Body of pancreas (tissue), 4 donors: ENCODE measurements at places on chromosomes 4 and X. TPM values are rescaled to one million over a fixed set of nuclear protein-coding genes. Genes with fewer than 3 reads are reported as not detected.

The ATP2B3 gene
- not detected for total RNA-seq

The ANKRD50 gene
- 6.7 TPM for total RNA-seq

The SLC7A11 gene
- 3.4 TPM for total RNA-seq

The TRIM75 gene
- total RNA-seq, result not detected

The AKAP14 gene
- total RNA-seq, result not detected

The STIM2 gene
- total RNA-seq, result 10.9 TPM

DNA sequence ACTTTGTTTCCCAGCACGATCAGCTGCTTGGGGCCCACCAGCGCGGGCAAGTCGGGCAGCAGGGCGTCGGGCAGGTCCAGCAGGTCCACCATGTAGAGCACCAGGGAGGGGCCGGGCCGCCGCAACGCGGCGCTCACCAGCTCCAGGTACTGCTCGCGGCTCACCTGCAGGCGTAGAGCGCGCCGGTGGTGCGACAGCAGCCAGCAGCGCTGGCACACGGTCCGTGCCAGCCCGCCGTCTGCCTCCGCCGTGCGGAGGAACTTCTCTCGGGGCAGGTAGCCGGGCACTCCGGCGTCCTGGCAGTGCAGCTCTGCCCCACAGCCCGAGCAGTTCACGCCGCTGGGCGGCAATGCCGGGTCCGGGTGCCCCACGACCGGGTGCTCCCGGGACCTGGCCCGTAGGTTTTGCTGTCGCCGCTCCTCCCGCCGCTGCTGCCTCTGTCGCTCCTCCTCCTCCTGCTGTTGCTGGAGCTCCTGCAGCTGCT, 527 bp downstream of the NOA1 start:
- H3K4me3 ChIP-seq, result peak overlapping the region; percentile 89
- peaks cover 19% of the 10 kb centered on the region for H3K36me3 ChIP-seq
- peak; percentile 83 for DNase-seq
- no peaks in the 10 kb centered on the region for H3K27me3 ChIP-seq
- peaks cover 50% of the 10 kb centered on the region for H3K4me1 ChIP-seq
- peak overlapping the region; percentile 90 for H3K27ac ChIP-seq

DNA sequence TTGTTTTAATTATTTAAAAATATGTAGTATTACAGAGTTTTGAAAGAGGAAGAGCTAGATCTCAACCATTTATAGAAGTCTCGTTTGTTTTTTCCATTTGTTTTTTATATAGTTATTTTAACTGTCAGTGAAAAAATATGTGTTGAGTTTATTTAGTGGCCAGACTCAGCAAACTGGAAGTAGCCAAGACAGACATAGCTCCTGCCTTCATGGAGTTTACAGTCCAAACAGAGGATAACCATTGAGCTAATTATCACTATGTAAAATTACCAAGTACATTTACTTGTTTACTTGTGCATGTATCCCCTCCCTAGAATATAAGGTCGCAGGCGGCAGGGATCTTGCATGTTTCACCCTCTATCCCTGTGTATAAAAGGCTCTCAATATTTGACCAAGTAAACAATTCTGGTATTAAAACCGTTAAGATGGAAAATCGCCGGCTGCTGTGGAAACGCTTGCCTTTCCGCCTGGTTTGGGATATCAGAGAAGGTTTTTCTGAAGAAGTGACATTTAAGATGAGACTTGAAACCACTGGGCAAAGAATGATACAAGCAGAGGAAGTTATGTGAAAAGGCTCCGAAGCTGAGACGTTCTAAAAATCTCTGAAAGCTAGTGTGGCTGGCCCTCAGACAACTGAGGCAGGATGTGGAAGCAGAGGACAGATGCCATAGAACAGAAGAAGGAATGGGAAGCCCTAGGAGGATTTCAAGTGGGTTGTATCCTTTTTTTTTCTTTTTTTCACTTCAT, 1.3 kb upstream of the CCNI start:
- no peak overlapping the region for H3K27ac ChIP-seq
- DNase-seq, result no peak
- no peaks in the 10 kb centered on the region for H3K36me3 ChIP-seq
- no peak overlapping the region for H3K4me3 ChIP-seq
- H3K27me3 ChIP-seq, result no peaks in the 10 kb centered on the region

DNA sequence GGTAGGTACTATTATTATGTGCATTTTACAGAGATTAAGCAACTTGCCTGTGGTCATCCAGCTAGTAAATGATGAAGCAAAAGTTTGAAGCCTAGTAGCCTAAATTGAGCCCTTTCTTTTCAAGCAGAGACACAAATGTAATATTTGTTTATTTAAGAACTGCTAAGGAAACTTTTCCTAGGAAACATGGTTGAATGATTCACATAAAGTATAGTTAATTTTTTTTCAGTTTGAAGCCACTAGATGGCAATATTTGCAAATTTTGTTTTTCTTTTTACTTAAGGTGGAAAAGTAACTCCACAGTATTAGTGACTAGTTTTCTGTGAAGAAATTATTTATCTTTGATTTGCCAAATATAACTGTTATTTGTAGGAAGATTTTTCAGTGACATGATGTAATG, 52.8 kb upstream of the ANKRD17 start:
- H3K4me1 ChIP-seq, result no peaks in the 10 kb centered on the region
- DNase-seq, result no peak
- H3K4me3 ChIP-seq, result no peak overlapping the region
- no peaks in the 10 kb centered on the region for H3K27me3 ChIP-seq
- no peaks in the 10 kb centered on the region for H3K36me3 ChIP-seq
- H3K27ac ChIP-seq, result no peak overlapping the region

GRCh38 chrX:99795495-99795894, 614.6 kb downstream of the PCDH19 start:
- DNase-seq, result no peak
- no peaks in the 10 kb centered on the region for H3K36me3 ChIP-seq
- H3K27me3 ChIP-seq, result no peaks in the 10 kb centered on the region
- H3K4me1 ChIP-seq, result no peaks in the 10 kb centered on the region

GRCh38 chr4:128796934-128797333, 12.6 kb upstream of the JADE1 start:
- H3K27me3 ChIP-seq, result no peaks in the 10 kb centered on the region
- no peaks in the 10 kb centered on the region for H3K36me3 ChIP-seq
- no peak overlapping the region for H3K27ac ChIP-seq
- H3K4me3 ChIP-seq, result no peak overlapping the region
- no peak for DNase-seq

- no peak overlapping the region for H3K4me3 ChIP-seq
- H3K27ac ChIP-seq, result peak overlapping the region; percentile 52
- peaks cover 8% of the 10 kb centered on the region for H3K4me1 ChIP-seq
- no peaks in the 10 kb centered on the region for H3K36me3 ChIP-seq
Measured at GRCh38 chr4:53702334-53703266, 111.3 kb upstream of the LNX1 start.

GRCh38 chrX:10474913-10475568, 145.3 kb downstream of the MID1 start:
- H3K4me3 ChIP-seq, result no peak overlapping the region
- H3K27me3 ChIP-seq, result no peaks in the 10 kb centered on the region
- DNase-seq, result no peak
- no peak overlapping the region for H3K27ac ChIP-seq
- H3K36me3 ChIP-seq, result no peaks in the 10 kb centered on the region
- no peaks in the 10 kb centered on the region for H3K4me1 ChIP-seq

- no peak overlapping the region for H3K4me3 ChIP-seq
- no peaks in the 10 kb centered on the region for H3K27me3 ChIP-seq
- peaks cover 9% of the 10 kb centered on the region for H3K36me3 ChIP-seq
- no peak overlapping the region for H3K27ac ChIP-seq
- no peak for DNase-seq
Measured at GRCh38 chr4:3524349-3524748, 7.9 kb downstream of the LRPAP1 start.

DNA sequence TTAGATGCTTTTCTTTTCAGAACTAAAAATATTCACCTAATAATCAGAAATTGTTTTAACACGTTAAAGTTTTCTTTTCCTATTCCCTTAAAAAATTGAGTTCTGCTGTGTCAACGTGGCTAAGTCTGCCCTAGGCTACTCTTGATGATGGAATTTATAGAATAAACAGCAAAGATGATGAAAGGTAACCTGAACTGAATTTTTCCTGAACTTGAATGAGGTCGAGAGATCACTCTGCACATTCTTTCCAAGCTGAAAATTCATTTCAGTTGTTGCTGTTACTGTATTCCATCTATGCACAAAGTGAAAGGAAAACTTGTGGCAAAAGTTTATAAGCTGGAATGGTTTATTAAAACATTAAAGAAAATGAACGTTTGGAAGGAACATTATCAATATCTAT, 245.9 kb upstream of the GIMD1 start:
- H3K27me3 ChIP-seq, result no peaks in the 10 kb centered on the region
- H3K4me1 ChIP-seq, result no peaks in the 10 kb centered on the region
- DNase-seq, result no peak
- H3K27ac ChIP-seq, result no peak overlapping the region
